ENCODE measurements at places on chromosomes 1 and 21. TPM values are rescaled to one million over a fixed set of nuclear protein-coding genes. Genes with fewer than 3 reads are reported as not detected.

Gene OLFML3
- 139 TPM for total RNA-seq

Gene MOB3C
- total RNA-seq: 17.5 TPM

Gene ANXA9
- 0.17 TPM for total RNA-seq

Gene TIPRL
- 46.0 TPM for total RNA-seq

Gene MPL
- not detected for total RNA-seq

Gene TLCD4
- 0.29 TPM for total RNA-seq

Gene FAM131C
- 0.50 TPM for total RNA-seq

Gene IFNAR1
- 23.9 TPM for total RNA-seq

Gene PSMA5
- 30.4 TPM for total RNA-seq

Gene CCDC27
- not detected for total RNA-seq

Gene DCST1
- total RNA-seq: not detected

Gene CFHR2
- total RNA-seq: not detected

Gene MFAP2
- 16.9 TPM for total RNA-seq

Gene KCNQ4
- total RNA-seq: under 0.01 TPM

Gene OR13G1
- not detected for total RNA-seq

Gene NDUFV3
- 81.7 TPM for total RNA-seq

Gene FMO4
- total RNA-seq: 1.2 TPM

Gene RHD
- not detected for total RNA-seq

Gene OR2T11
- not detected for total RNA-seq

Gene IVL
- not detected for total RNA-seq

Gene CACNA1S
- total RNA-seq: not detected

Gene PLA2G2F
- total RNA-seq: not detected

Gene PDIK1L
- total RNA-seq: 4.4 TPM

Gene C1orf185
- not detected for total RNA-seq
